ENCODE measurements at places on chromosomes 13 and 19.

GRCh38 chr13:113805431-113806103 lies 46.5 kb downstream of the TMEM255B start:
- no peak for DNase-seq

DNA sequence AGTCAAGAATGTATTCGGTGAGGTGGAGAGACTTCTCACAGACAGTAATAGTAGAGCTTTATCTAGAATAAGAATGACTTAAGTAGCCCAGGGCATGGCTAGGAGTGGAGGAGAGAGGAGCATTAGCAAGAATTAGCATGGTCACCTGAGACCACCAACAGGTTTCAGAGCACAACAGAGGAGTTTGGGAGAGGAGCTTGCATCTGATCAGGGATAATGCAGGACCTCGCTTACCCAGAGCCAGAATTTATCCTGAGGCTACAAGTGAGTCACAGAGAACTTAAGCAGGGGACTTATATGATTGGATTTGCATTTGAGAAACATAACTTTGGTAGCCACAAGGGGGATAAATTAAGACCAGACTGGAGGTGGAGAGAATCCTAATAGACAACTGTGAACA lies 102.1 kb upstream of the FNDC3A start:
- DNase-seq, result peak; percentile 36

- DNase-seq, result peak; percentile 17
These were observed 1.2 kb upstream of the KATNAL1 start for GRCh38 chr13:30308548-30308947.

GRCh38 chr13:34391076-34391475 lies 551.0 kb upstream of the NBEA start:
- peak; percentile 56 for DNase-seq

DNA sequence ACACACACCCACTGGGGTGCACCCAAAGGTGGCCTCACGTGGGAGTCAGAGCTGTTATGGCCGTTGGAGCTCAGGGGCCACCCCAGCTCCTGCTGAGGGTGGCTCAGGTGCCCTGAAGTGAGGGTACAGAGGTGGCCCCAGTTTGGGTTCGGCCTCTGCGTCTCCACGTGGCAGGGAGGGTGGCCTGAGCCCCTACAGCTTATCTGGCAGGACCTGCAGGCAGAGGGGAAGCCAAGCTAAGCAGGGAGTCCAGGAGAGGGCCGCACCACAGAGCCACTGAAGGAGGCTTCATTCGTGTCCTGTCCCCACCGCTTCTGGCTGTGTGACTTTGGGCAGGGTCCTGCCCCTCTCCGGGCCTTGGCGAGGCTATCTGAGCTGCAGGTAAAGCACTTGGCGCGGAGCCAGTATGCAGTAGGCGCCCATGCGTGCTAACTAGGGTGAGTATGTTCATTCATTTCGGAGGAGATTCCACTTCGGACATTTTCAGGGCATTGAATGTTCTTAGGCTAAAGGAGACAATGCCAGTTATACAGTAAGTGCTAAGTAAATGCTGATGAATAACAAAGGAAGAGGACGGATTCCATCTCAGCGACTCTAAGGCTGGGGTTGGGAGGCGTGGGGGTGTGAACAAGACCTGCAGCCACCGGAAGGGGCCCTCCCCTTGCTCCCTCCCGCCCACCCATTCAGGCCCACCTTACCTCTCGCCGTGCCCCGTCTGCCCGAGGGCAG lies 4.9 kb downstream of the REX1BD start:
- DNase-seq, result no peak

- DNase-seq, result no peak
These were observed 28.2 kb downstream of the ACTN4 start for GRCh38 chr19:38675611-38676010.

DNA sequence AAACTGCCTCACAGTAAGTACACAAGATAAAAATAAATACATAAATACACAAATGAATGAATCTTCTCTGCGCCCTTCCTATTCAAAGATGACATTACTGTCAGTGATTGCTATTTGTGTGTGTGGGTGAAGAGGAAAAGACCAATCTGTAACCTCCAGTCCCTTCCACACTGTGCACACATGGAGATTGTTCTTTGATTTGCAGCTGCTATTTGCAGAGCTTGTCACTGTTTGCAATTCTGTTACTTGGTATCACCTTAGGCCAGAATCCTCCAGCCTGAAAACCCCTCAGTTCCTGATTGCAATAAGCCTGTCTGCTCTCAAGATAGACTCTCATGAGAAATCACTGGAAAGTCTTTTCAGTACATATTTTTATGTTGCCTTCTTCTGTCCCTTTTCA lies 1314.9 kb downstream of the PCDH9 start:
- no peak for DNase-seq

DNA sequence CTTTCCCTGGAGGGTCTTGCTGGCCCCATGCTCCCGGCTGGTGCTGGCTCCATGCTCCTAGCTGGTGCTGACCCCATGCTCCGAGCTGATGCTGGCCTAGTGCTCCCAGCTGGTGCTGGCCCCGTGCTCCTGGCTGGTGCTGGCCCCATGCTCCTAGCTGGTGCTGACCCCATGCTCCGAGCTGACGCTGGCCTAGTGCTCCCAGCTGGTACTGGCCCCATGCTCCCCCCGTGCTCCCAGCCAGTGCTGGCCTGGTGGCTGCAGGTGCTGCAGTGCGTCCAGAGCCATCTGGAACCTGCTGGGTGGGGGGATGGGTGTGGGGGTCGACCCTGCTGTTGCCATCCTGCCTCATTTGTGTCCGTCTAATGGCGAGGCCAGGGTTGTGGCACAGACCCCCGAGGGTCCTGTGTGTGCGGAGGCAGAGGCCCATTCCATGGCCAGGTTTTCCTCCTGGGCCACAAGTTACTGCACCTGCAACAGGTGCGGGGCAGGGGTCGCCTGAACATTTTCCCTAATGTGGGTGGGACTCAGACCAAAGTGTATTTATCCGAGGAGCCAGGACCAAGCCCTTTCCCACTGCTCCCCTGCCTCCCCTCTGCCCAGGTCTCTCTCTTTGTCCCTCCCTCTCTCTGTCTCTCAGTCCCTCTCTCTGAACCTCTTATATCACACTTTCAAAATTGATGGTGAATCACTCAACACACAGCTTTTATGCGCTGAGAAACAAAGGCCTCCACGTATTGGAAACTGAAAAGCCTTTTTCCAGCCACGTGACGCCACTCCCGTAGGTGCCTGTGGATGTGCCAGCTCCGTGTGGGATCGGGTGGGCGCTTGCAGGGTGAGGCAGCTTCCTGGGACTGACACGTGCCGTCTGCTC lies 45.1 kb downstream of the MCF2L start:
- no peak for DNase-seq

DNA sequence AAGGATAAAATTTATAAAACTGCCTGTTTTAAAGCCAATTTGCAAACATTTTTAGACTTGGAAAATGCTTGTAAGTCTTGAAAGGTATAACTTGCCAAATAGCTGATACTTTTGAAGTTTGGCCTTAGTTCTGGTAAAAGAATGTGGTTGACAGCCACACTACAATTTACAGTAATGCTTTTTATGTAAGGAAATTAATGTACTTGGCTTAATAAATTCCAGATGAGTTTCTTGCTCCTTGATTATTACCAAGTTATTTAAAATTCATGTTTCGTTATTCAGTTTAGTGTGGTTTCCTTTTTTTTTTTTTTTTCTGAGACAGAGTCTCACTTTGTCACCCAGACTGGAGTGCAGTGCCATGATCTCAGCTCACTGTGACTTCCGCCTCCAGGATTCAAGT lies 14.9 kb downstream of the LMO7 start:
- DNase-seq, result no peak
